Neural crest cell (in vitro differentiated cells): ENCODE measurements at places on chromosomes 3 and 15.

DNA sequence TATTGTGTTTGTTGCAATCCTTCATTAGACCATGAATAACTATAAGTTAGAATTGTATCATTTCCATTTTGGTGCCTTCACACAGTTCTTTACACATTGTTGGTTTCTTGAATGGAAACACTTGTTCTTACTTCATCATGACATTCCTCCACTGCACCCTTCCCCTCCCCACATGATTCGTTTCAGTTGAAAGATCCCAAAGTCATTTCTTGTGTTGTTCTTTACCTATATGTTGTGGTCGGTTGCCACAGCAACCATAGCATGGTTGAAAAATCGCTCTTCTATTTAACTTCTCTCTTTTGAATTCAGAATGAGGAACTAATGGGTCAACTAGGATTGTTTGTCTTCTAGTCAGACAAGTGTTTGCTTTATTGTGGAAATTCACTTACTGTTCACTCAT is 103.3 kb downstream of the IL1RAP start:
- no peak for DNase-seq

DNA sequence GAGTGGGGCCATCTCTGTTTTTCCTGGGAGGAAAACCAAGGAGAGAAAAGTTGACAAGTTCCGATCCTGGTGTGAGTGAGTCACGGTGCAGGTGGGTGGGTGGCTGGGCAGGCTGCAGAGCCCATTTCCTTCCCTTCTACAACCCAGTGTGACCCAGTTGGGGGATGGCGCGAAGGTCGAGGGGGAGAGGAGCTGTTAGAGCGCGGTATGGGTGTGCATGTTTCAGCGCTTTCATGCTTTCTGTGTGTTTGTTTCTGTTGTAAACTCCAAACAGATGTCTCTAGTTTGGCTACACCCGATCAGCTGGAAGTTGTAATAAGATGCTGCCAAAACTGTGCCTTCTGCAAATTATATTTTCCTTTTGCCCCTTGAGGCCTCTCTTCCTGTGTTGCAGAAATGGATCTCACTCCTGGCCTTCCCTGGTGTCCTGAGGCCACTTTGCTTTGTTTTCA is 3.8 kb downstream of the FAM43A start:
- no peak for DNase-seq

DNA sequence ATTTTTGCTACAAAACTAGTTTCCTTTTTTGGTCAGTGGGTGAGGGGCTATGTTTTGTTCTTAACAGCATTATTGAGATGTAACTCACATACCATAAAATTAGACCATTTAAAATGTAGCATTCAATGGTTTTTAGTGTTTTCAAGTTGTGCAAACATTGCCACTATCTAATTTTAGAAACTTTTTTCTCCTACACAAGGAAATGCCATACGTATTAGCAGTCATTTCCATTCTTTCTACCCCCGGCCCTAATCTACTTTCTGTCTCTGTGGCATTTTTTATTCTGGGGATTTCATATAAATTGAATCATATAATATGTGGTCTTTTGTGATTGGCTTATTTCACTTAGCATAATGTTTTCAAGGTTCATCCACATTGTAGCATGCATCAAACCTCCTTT is 55.0 kb upstream of the TIPARP start:
- no peak for DNase-seq

- no peak for DNase-seq
These were observed 144.0 kb downstream of the AQP9 start for GRCh38 chr15:58282060-58282708.

DNA sequence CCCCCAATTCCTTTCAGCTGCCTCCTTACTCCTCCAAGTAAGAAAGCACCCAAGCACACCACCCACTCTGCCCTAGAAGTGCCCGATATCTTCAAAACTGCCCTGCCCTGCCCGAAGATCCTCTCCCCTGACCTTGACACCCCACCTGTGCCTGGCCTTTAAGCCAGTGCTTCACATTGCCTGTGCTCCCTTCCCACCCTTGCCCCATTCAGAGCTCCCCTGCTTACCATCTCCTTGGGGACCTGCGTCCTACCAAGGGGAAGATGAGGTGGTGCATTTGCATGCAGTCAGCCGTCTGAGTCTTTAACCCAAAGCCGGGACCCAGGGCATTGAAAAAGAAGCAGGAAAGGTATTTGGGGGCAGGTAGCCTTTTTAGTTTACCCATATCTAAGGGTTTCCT is 73.5 kb upstream of the SLCO3A1 start:
- no peak for DNase-seq

GRCh38 chr15:89851673-89852341 is 37.2 kb upstream of the ANPEP start:
- DNase-seq: no peak
